Effector memory CD4-positive, alpha-beta T cell (primary cell): ENCODE measurements at places on chromosomes 3 and 15.

DNA sequence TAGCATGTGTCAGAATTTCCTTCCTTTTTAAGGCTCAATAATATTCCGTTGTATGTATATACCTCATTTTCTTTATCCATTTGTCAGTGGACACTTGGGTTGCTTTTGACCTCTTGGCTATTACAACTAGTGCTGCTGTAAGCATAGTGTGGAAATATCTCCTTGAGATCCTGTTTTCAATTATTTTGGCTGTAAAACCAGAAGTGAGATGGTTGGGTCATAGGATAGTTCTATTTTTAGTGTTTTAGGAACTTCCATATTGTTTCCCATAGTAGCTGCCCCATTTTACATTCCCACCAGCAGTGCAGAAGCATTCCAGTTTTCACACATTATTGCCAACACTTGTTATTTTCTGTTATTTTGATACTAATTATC, 70.4 kb upstream of the C15orf39 start:
- no peaks in the 10 kb centered on the region for H3K4me1 ChIP-seq
- H3K27me3 ChIP-seq, result no peaks in the 10 kb centered on the region
- H3K36me3 ChIP-seq, result no peaks in the 10 kb centered on the region

DNA sequence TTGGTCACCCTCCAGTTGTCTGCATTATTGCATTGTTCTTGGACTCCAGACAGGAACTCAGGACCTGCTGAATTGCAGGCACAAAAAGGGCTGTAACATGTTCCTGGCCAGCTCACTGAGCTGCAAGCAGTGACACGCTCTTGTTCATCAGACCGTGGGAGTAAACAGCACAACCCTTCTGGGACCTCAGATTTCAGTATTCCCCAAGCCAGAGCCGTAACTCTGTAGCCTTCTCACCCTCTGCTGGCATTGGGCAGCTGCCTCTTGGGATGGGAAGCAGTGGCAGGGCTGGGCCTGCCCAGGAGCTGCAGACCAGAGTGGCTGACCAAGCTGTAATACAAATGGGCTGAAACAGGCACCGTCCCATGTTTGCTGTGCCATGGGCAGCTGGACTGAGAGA, 607.1 kb upstream of the BCHE start:
- H3K36me3 ChIP-seq, result no peaks in the 10 kb centered on the region
- H3K4me3 ChIP-seq, result no peak overlapping the region
- no peaks in the 10 kb centered on the region for H3K4me1 ChIP-seq
- H3K27me3 ChIP-seq, result no peaks in the 10 kb centered on the region
- no peak for DNase-seq

GRCh38 chr3:176651622-176652021, 545.7 kb downstream of the TBL1XR1 start:
- no peak overlapping the region for H3K4me3 ChIP-seq
- DNase-seq, result no peak
- H3K27me3 ChIP-seq, result no peaks in the 10 kb centered on the region
- H3K27ac ChIP-seq, result no peak overlapping the region

DNA sequence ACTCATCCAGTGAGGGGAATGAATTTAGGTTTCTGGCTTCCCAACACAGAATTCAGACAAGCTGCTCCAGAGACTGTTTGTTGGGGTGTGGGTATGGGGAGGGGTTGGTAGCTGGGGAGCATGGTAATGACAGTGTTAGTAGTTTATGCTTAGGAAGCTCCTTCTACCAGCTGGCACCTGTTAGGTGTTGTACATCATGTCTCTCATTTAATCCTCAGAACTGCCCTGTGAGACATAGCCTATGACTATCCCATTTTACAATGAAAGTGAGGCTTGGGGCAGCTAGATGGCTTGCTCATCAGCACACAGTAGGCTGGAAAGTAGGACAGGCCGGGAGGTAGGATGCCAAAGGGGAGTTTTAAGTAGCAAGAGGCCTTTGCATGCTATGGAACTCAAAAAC, 2.5 kb downstream of the EIF4E3 start:
- peak overlapping the region; percentile 73 for H3K27ac ChIP-seq
- DNase-seq, result no peak
- H3K27me3 ChIP-seq, result no peaks in the 10 kb centered on the region

DNA sequence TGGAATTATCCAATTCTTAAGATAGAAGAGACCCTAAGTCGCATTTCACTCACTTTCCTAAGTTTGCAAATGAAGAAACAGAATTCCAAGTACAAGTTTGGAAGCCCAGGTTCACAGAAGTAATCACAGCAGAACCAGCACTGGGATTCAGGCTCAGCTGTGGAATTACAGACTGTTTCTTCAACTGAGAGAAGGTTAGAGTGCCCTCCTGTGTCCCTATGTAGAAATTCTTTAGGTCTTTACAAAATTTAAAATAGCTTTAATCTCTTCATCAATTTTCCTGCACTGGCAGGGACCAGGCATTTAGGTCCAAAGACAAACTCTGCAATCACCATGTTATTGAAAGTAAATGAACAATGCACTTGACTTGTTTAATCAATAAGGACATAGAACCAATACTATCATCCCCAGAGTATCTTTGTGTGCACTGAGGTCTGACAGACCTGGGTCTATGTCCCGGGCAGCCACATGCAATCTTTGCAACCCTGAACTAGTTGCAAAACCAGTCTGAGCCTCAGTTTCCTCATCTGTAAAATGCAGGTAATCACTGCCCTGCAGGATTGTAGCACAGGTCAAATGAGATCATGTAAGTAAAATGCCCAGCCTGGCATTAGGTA, 96.3 kb upstream of the ZBED2 start:
- no peaks in the 10 kb centered on the region for H3K36me3 ChIP-seq
- H3K4me3 ChIP-seq, result no peak overlapping the region
- H3K4me1 ChIP-seq, result no peaks in the 10 kb centered on the region
- no peak for DNase-seq
- H3K27me3 ChIP-seq, result no peaks in the 10 kb centered on the region

- DNase-seq, result no peak
- no peaks in the 10 kb centered on the region for H3K36me3 ChIP-seq
- H3K4me1 ChIP-seq, result no peaks in the 10 kb centered on the region
Observed at GRCh38 chr3:194269610-194270145, 81.5 kb downstream of the CPN2 start.

DNA sequence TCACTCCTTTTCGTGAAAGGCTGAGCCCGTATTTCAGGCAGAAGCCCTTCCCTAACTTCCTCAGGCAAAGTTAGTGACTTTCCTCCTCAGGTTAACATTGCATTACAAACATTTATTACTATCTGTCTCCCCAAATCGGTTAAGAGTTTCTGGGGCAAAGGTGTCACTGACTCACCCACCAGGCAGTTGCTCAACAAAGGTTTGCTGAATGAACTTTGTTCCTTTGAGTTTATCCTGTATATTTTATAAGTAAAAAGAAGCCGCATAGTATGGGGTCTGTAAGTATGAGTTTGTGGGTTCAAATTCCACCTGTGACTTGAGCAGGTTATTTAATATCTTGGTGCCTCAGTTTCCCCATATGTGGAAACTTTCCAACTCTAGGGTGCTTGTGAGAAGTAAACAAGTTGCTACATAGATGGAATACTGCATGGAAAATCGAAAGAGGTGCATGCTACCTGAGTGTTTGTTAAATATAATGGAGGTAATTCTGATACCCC, 177.7 kb downstream of the THRB start:
- H3K36me3 ChIP-seq, result no peaks in the 10 kb centered on the region
- H3K4me1 ChIP-seq, result no peaks in the 10 kb centered on the region
- no peaks in the 10 kb centered on the region for H3K27me3 ChIP-seq

- H3K4me3 ChIP-seq, result no peak overlapping the region
- no peak overlapping the region for H3K27ac ChIP-seq
- H3K27me3 ChIP-seq, result no peaks in the 10 kb centered on the region
- no peaks in the 10 kb centered on the region for H3K4me1 ChIP-seq
- no peak for DNase-seq
Observed at GRCh38 chr15:24899795-24900194, 55.0 kb upstream of the SNRPN start.

DNA sequence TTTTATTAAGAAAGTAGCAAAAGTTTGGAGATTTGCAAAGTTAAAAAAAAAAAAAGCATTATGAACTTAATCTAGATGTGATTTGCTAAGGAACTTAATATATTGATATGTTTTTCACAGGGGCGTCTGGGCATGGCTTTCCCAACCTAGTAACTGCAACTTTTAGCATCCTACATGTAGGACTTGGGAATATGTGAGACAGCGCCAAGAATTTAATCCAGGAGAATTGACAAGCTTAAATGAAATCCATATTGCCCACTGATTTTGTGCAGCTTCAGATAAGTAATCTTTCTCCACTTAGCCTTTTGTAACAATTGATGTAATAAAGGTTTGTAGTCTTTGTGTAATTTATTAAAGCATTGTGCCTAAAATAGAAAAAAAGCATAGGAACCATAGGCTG, 982 bp upstream of the GABPB1 start:
- peaks cover 29% of the 10 kb centered on the region for H3K4me1 ChIP-seq
- DNase-seq, result no peak
- H3K27ac ChIP-seq, result peak overlapping the region; percentile 97
- H3K27me3 ChIP-seq, result no peaks in the 10 kb centered on the region

DNA sequence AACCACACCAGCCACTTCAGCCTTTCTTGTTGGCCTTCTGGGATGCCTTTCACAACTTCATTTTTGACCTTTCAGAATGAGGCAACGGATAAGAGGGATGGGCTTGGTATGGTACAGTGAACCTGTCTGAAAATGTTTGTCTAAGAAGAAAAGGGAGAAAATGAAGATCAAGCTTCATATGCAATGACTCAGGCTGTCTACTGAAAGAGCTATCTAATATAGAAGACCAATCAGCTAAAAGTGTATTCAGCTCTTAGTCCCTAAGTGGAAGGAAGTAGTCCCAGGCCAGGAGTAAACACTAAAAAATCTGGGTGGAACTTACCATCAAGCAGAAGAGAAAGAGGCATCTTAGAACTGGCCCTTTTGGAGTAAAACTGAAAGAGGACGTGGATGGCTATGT, 12.2 kb upstream of the UPK1B start:
- H3K4me1 ChIP-seq, result no peaks in the 10 kb centered on the region
- DNase-seq, result no peak
- H3K4me3 ChIP-seq, result no peak overlapping the region
- H3K36me3 ChIP-seq, result no peaks in the 10 kb centered on the region

DNA sequence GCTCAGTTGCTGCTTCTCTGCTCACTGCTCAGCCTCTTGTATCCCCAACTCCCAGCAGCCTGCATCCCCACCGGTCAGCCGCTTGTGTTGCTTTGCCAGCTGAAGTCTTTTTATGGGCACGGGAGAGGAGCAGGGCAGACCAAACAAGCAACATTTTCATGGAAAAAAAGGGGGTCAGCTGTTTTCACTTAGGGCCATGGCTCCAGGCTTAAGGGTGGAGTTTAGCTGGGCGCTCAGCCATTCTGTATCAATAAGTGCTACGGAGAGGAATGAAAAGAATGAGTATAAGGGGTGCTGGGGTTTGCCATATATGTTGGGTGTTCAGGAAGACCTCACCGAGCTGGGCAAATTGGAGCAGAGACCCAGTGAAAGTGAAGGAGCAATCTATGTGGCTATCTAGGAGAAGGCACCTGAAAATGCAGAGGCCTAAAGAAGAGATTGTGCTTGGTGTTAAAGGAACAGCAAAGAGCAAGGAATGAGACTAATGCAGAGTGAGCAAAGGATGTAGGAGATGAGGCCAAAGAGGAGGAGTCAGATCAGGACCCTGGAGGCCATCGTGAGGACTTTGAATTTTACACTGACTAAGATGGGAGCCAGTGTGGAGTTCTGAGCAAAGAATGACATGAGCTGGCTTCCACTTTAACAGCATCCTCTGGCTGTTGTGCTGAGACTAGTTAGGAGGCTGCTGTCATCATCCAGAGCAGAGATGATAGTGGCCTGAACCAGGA, 16.6 kb upstream of the IREB2 start:
- H3K27me3 ChIP-seq, result no peaks in the 10 kb centered on the region
- H3K27ac ChIP-seq, result no peak overlapping the region
- no peak overlapping the region for H3K4me3 ChIP-seq
- DNase-seq, result no peak

DNA sequence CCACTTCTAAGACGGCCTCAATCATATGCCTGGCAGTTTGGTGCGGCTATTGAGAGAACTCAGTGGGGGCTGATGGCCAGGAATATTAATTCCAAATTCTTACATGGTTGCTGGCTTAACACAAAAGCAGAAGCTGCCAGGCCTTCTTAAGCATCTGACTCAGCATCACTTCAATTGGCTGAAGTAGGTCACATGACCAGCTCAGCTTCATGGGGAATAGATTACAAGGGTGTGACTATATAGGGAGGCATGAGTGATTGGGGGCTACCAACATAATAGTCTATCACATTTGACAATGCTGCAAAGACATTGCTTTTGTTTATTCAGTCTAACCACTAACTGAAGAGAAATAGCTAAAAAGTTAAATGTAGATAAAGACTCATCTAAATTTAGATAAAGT, 101.6 kb upstream of the ANKRD28 start:
- H3K4me3 ChIP-seq, result no peak overlapping the region
- H3K4me1 ChIP-seq, result no peaks in the 10 kb centered on the region
- H3K36me3 ChIP-seq, result no peaks in the 10 kb centered on the region
- DNase-seq, result no peak
- no peaks in the 10 kb centered on the region for H3K27me3 ChIP-seq
- no peak overlapping the region for H3K27ac ChIP-seq
